ENCODE measurements at places on chromosomes 7 and 10.

DNA sequence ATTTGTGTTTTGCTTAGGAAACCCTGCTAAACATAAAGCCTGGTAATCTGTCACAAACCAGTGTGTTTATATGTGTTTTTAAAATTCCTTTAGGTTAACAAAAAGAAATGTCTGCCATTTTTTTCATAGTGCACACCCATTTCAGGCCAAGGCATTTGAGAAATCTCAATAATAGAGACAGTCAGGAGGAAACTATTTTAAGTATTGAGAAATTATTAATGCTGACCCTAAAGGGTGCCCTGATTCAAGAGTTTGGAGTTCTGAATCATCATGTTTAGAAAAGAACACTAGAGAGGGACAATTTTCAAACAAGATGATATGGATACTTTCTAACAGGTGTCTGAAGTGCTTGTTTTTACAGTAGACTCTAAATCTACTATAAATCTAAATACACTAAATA, 28.7 kb downstream of the MALRD1 start:
- no peak for DNase-seq

GRCh38 chr10:128907155-128907941, 559.7 kb upstream of the MGMT start:
- DNase-seq = no peak

GRCh38 chr10:13056456-13057077, 43.4 kb upstream of the OPTN start:
- DNase-seq = no peak

DNA sequence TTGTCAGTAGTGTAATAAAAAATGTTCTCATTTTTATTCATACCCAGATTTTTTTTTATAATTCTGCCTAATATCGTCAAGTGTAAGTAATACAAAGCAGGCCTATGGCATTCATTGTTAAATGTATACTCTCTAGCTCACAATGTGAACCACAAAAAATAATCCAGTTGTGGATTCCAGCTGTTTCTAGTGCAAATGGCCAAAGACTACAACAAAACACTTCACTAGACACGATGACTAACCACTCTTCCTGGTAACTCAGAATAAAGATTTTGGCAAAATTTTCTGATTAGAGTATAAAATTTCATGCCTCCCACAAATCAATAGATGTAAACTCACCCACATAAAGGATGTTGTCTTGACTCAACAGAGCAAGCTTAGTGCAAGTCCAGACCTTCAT, 396.6 kb downstream of the DGKB start:
- no peak for DNase-seq

- DNase-seq = no peak
Measured at GRCh38 chr7:17297243-17297642, 1.2 kb upstream of the AHR start.

DNA sequence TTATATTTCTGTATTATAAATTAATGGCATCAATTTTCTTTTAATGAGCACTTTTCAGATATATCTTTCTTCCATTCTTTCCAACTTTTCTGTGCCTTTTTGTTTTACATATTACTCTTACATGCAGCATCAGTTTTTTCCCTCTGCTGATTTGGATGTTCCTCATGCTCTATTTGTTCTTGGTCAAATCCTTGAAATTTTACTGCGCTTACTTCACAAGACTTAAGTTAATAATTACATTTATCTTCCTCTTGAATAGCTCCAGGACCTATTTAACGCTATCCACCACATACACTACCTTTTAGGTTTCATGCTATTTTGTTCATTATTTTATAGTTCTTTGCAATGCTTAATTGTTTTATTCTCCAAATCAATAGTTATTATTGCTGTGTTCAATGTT, 97.6 kb upstream of the CTTNBP2 start:
- DNase-seq = no peak

DNA sequence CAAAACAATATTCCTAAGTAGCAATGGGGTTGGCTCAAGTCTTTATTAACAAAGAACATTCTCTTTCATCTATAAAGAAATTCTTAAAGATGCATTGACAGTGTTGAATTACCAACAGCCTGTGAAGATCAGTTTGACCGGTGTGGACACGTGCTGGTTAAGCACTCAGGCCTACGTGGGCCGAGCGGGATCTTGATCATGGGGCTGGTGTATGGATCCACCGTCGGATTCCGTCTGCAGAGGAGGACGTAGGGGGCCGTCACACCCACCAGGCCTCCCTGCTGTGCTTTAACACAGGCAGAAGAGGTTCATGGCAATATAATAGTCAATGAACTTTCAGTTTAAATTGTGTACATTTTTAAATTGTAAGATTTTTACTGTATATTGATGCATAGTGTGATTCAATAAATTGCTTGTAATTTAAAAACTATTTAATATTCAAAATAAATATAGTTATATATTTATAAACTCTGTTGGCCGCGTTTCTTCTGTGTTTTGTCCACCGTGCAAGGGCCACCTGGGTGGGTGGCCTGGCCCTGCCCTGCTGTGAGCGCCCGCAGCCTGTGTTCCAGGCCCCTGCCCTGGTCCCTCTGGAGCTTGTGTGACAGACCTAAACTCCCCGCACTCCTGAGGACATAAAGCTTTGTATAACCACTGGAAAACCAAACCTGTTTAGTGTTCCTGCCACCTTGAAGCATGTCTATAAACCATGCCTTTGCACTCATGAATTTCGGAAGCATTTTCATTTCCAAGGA, 1.9 kb upstream of the BHLHA15 start:
- no peak for DNase-seq

DNA sequence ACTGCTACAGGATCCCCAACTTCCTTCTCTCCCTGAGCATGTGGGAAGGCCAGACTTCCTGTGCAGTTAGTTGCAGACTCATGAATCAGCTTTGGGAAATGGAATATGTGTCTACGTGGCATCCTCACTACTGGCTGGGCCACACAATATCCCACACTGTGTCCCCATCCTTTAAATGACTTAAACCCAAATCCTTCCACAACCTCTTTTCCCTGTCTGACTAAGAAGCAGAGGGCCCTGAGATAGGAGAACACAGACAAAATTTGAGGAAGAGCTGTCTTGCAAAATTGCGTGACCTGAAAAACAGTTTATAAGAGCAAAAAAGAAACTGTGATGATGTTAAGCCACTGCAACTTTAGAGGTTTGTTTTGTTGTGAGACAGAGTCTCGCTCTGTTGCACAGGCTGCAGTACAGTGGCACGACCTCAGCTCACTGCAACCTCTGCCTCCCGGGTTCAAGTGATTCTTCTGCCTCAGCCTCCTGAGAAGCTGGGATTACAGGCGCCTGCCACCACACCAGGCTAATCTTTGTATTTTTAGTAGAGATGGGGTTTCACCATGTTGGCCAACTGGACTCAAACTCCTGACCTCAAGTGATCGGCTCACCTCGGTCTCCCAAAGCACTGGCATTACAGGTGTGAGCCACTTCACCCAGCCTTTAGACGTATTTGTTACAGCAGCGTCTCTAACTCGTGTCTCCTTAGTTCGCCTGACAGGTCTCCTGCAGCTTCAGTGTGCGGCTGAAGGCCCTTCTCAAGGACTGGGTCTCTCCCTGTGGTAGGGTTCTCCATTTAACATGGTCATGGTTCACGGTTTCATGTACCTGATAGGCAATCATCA, 46.9 kb upstream of the SFMBT2 start:
- DNase-seq = no peak

- no peak for DNase-seq
Measured at GRCh38 chr10:3702056-3702546, 82.9 kb downstream of the KLF6 start.

All from omental fat pad (tissue), 4 donors.